ELR (cell line): ENCODE measurements at places on chromosomes 4 and X.

DNA sequence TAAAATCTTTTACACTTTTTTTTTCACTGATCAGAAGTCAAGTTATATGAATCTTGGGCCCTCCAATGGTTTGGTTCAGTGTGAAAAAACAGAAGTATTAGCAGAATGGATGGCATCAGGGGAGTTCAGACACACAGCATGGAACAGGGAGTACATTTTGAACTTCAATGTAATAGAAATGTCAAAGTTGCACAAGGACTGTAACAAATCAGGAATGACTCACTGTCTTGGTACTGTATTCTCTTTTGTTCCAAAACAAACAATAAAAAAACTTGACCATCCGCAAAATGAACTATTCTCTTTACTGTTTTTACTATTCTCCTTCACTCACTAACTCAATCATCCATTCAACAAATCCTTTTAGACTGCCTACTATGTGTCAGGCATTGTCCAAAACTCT, 401.0 kb downstream of the FSTL5 start:
- peak; percentile 50 for DNase-seq

DNA sequence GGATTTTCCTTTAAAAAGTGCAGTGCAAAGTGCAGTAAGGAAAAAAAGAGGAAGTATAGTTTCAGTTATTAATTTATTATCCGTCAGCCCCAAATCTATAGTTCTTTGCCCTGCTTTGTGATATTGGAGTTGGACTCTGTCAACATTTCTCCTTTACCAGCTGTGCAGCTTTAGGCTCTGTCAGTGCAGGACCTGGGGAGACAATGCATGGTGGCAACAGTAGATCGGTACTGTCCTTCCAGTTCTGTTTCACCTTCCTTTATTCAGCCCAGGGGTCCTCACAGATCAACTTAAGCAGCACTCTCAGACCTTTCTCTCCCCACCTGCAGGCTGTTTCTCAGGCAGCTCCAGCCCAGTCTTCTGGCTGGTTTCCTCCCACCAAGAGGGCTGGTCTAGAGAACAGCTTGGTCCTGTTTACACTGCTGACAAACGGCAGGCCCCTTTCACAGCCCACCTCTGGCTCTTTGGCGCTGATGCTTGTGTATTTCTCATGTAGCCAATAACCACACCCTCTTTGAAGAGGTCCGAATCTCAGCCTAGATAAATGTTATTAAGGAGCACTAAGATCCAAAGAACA, 71.6 kb downstream of the MCUB start:
- no peak for DNase-seq

- no peak for DNase-seq
Observed at GRCh38 chr4:168070903-168071302, 21.4 kb upstream of the ANXA10 start.

DNA sequence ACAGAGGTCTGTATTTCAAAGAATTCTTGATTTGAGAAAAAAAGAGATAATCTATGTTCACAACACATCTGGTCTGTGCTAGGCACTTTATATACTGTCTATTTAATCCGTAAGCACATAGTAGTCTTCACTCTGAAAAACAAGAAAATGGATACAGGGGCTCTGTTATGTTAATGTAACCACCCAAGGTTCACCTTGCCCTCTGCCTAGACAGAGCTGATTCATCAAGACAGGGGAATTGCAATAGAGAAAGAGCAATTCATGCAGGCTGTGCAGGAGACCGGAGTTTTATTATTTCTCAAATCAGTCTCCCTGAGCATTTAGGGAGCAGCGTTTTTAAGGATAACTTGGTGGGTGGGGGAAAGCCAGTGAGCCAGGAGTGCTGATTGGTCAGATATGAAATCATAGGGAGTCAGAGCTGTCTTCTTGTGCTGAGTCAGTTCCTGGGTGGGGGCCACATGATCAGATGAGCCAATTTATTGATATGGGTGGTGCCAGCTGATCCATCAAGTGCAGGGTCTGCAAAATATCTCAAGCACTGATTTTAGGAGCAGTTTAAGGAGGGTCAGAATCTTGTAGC, 92.9 kb upstream of the TNIP3 start:
- DNase-seq: no peak
